NCI-H2081 treated with DMSO at 0.1 percent for 48 hours (cell line): ENCODE measurements at places on chromosomes 1 and 21.
A peak's percentile ranks its signal among the peaks of the same experiment; 100 is the strongest.

DNA sequence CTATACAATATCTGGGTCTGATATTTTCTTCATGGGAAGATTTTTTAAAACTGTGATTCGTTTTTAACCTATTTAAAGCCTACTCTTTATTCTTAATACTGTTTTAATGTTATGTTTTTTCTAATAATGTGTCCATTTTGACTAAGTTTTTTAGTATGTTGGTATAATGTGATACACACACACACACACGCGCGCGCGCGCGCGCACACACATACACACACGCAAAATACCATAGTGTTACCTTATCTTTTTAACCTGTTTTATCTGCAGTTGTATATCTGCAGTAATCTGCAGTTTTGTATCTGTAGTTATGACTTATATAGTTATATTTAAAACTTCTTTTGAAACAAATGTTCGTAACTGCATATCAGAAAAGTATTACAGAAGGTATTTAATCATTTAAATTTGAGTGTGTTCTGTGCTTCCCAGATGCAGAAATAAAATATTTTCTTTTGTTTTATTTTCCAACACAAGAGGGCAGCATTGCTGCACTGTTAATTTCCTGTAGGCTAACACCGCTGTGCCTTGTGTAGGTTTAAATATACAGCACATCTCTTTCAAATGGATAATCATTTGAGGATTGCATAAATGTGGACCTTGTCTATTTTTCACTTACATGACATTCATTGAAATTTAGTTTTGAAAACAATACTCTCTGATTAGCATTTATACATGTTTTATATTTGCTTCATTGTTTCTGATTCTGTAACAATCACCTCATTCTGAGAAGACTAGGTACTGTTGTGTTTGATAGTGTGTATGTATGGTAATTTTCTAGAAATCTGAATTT lies 166.1 kb downstream of the PDE4B start:
- DNase-seq: peak; percentile 26

- DNase-seq: peak; percentile 56
These were observed 89.6 kb upstream of the EDN2 start for GRCh38 chr1:41573785-41574713.

- peak; percentile 74 for DNase-seq
These were observed 49.6 kb downstream of the HSF2BP start for GRCh38 chr21:43609501-43610340.

DNA sequence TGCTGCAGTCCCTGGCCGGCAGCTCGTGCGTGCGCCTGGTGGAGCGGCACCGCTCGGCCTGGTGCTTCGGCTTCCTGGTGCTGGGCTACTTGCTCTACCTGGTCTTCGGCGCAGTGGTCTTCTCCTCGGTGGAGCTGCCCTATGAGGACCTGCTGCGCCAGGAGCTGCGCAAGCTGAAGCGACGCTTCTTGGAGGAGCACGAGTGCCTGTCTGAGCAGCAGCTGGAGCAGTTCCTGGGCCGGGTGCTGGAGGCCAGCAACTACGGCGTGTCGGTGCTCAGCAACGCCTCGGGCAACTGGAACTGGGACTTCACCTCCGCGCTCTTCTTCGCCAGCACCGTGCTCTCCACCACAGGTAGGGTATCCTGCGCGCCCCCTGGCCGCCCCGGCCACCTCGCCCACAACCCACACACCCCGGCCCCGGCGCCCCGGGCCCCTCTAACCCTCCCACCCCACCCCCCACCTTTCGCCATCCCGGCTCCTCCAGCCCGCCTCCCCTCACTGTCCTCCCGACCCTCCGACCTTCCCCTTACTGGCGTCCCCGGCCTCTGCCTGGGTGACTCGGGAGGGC lies 352 bp downstream of the KCNK1 start:
- no peak for DNase-seq

DNA sequence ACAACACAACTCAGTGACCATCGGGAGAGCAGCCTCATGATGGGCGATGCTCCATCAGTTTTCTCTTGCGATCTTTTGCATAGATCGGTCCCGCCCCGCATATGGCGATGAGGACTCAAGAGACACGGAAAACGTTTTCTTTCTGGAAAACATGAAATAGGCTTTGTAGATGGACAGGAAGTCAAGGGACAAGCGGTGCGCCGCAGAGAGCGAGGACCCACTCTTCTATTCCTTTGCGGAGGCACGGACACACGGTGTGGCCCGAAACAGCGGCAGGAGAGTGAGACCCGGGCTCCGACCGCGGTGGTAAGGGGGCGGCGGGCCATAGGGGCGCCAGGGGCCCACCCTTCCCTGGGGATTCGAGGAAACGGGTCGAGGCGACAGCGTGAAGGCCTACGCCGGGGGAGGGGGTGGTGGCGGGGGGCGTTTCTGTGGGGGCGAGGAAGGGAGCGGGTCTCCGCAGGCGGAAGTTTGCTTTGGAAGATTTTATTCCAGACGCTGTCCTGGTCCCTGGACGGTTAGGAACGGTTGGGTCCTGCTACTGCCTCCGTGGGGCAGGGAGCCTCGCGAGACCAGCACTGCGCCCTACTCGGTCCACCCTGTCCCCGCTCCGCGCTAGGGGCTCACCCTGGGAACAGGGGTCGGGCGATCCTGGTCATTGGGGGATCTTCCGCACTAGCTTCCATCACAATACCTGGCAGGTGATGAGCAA lies 796 bp upstream of the TDRKH start:
- DNase-seq: no peak

DNA sequence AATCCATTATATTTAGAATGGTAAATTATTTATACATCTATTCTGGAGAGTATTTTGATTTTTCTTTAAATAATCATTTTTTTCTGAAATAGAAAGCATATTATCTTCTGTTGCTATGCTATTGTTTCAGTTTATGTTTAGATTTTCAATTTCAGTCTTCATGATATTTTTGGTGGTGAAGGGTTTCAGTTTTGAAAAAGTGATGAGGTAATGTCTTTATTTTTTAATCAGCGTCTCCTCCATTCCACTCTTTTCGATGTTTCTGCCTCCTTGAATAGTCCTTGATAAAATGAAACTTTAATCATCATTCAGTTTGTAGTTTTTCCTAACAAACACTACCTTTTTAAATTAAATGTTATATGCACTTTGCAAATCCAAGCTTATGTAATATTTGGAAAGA lies 428.6 kb downstream of the PTPRC start:
- DNase-seq: no peak

- no peak for DNase-seq
These were observed 16.4 kb downstream of the ECHDC2 start for GRCh38 chr1:52904927-52905698.

DNA sequence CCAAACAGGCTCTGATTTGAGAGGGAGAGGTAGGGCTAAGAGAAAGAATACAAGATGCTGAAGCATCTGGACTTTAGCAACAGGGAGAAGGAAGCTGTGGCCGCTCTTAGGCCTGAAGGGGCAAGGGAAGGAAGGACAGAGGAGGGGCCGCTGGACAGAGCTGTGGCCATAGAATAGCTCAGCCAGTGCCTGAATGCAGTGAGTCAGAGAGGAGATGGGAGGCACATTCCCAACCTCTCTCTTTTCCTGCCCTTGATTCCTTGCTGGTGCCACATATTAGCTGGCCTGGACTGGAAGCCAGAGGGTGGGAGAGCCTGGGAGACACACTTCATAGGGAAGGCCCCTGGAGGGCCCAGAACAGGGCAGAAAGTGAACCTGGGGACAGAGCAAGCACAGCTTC lies 83.4 kb upstream of the POU3F1 start:
- no peak for DNase-seq

DNA sequence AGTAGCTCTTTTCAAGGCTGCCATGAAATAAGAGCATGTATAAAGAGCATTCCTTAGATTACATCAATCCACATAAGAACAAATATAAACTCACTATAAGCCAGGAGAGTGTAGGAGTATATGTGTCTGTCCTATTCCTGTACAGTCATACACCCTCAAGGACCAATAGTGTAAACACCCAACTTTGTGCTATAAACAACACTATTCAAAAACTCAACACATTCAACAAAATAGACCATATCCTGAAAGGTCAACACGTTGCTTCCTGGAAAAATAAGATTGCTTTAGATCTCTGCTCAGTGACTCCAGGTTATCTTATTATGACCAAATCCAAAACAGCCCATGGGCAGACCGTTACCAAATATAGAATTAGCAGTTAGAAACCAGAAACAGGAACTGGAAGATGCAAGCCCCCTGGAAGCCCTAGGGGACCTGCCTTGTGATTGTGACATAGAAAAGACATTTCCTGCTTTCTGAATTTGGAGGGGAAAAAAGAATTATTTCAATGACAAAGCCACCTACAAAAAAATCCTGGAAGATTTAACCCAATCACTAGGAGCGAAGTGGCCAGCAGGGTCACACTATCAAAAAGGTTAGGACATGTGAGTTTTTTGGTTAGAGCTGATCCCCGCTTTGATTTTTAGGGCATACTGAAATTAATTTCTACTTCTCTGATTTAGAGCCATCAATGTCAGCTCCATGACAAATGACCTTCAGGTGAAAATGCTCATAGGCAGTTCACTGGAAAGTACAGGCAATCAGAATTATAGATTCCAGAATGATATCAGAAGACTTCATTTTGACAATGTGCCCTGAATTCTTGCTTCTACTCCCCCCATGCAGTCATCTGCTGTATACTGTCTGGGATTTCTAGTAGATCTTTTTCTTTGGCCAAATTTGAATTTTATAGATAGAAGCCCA lies 59.9 kb downstream of the LRRC8C start:
- DNase-seq: no peak

GRCh38 chr1:195195423-195196057 lies 1412.7 kb downstream of the KCNT2 start:
- no peak for DNase-seq

- no peak for DNase-seq
These were observed 103.2 kb upstream of the KIF26B start for GRCh38 chr1:245051349-245052221.

DNA sequence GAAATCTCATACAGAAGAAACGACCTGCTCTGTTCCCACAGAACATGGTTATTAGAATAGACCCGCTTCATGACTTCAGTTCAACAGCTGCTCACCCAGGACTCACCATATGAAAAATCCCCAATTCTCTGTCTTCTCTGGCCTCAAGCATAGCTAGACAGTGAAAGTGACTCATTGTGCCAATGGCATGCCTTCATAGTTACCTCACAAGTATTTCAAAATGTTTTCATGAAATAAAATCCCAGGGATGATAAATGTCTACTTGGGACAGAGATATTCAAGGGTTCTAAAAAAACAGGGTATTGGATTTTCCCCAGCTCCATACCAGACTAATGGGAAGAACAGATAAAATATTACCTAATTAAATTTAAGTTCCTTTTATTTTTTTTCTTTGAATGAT lies 82.3 kb downstream of the NOTCH2 start:
- no peak for DNase-seq

- DNase-seq: no peak
These were observed 3.6 kb downstream of the KRTAP21-3 start for GRCh38 chr21:30714946-30715345.

DNA sequence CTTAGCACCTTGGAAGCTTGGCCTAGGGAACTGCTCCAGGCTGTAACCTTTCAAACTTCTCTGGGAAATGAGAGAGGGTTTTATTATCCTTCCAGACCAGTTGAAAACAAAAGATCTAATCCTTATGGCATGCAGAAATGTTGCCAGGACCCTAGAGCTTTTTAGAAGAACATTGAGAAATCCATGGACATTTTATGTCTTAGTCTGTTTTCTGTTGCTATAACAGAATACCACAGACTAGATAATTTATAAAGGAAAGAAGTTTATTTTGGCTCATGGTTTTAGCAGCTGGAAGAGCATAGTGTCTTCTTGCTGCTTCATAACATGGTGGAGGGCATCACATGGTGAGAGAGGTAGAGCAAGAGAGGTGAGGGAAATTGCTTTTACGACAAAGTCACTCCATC lies 25.8 kb downstream of the OSBPL9 start:
- no peak for DNase-seq

GRCh38 chr1:241470908-241471590 lies 48.5 kb downstream of the FH start:
- DNase-seq: no peak

DNA sequence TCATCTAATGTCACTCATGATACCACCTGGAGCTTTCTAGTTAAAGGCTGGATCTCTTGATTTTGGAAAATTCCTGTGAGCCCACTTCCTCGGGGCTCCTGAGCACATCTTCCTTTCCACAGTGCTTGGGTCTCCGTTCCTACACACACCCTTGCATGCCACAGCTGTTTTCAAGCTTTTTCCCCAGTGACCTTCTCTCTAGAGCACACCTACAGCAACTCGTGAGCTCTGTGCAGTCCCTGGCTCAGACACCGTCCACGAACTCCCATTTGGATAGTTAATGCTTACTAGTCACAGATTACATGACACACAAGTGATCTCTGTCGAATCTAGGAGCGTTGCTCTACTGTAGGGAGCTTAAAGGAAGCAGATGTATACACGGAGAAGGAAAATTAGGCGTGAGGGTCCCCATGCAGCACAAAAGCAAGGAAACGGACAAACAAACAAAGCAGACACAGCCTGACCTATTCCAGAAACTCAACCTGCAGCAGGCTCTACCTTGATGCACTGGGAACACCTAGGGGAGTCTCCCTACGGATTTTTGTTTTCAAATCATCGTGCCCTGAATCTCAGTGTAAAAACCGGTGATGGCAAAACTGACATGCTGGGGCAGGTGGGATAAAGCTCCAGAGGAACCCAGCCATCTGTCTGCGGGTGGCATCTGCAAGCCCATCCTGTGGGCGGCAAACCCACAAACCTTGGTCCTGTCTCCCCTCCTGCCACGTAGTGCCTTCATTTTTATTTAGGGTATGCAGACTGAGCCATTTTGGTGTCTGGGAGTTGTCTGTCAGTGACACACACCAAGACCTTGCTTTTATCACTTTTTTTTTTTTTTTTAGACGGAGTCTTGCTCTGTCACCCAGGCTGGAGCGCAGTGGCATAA lies 177.8 kb downstream of the RUNX1 start:
- DNase-seq: no peak

GRCh38 chr1:67171574-67171955 lies 5.3 kb downstream of the IL23R start:
- no peak for DNase-seq

DNA sequence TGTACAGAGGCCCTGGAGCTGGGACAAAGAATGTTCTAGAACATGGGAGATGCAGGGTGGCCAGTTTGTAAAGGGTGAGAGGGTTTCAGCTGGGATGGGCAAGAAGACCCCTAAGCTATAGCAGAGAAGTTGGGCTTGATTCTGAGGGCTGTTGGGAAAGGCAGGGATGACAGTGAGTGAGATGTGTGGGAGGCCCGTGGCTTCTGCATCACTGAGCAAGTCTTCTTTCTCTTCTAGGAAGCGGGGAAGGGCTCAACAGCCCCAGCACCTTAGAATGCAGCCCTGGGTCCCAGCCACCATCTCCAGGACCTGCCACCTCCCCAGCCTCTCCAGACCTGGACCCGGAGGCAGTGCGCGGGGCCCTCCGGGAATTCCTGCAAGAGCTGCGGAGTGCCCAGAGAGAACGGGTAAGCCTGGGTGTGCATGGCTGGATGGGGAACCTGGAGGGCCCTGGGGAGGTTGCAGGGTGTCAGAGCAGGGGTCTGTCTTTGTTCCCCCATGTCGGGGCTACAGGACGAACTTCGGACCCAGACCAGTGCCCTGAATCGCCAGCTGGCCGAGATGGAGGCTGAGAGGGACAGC lies 14.8 kb downstream of the MFAP2 start:
- no peak for DNase-seq
